Fibroblast of lung (primary cell): ENCODE measurements at places on chromosomes 6 and 20. TPM values are rescaled to one million over a fixed set of nuclear protein-coding genes. Genes with fewer than 3 reads are reported as not detected.

The DNAH8 gene
- total RNA-seq: under 0.01 TPM in 2 replicates

The ID4 gene
- 0.83 and 3.1 TPM in 2 replicates for total RNA-seq

The RSPH9 gene
- 1.5 and 1.7 TPM in 2 replicates for total RNA-seq

The TINAG gene
- not detected in 2 replicates for total RNA-seq

The PPP1R16B gene
- under 0.01 TPM in 2 replicates for total RNA-seq

The GABBR1 gene
- 10.5 and 13.4 TPM in 2 replicates for total RNA-seq

The AGPAT4 gene
- total RNA-seq: 6.9 and 8.4 TPM in 2 replicates

The SNAP91 gene
- under 0.01 and 0.17 TPM in 2 replicates for total RNA-seq

The TNF gene
- total RNA-seq: not detected in 2 replicates

The RHAG gene
- not detected in 2 replicates for total RNA-seq

The EFCAB8 gene
- under 0.01 and 0.26 TPM in 2 replicates for total RNA-seq
